ENCODE measurements at places on chromosomes 12 and 14.

DNA sequence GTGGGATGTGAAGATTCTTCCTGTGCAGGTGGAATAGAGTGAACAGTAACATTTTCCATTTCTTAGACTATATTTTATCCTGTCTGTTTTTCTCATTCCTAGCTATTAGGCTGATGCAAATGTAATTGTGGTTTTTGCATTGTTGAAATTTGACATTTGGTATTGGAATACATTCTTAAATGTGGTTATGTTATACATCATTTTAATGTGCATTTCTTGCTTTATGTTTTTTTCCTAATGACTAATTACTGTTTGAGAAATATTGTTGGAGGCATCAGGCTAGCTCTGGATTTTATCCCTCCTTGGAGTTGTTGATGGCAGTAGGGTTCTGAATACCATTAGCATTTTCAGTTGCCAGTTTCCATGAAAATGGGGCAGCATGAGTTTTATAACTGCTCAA, 75.9 kb upstream of the GNG2 start:
- no peaks in the 10 kb centered on the region for H3K27me3 ChIP-seq
- no peak for DNase-seq
- H3K4me1 ChIP-seq, result peaks cover 10% of the 10 kb centered on the region
- H3K27ac ChIP-seq, result no peak overlapping the region
- H3K36me3 ChIP-seq, result no peaks in the 10 kb centered on the region

- no peak for DNase-seq
- H3K4me1 ChIP-seq, result no peaks in the 10 kb centered on the region
- no peak overlapping the region for H3K4me3 ChIP-seq
- H3K36me3 ChIP-seq, result no peaks in the 10 kb centered on the region
- H3K27me3 ChIP-seq, result no peaks in the 10 kb centered on the region
- H3K27ac ChIP-seq, result no peak overlapping the region
These were observed 111.6 kb upstream of the NOS1 start for GRCh38 chr12:117472983-117473382.

DNA sequence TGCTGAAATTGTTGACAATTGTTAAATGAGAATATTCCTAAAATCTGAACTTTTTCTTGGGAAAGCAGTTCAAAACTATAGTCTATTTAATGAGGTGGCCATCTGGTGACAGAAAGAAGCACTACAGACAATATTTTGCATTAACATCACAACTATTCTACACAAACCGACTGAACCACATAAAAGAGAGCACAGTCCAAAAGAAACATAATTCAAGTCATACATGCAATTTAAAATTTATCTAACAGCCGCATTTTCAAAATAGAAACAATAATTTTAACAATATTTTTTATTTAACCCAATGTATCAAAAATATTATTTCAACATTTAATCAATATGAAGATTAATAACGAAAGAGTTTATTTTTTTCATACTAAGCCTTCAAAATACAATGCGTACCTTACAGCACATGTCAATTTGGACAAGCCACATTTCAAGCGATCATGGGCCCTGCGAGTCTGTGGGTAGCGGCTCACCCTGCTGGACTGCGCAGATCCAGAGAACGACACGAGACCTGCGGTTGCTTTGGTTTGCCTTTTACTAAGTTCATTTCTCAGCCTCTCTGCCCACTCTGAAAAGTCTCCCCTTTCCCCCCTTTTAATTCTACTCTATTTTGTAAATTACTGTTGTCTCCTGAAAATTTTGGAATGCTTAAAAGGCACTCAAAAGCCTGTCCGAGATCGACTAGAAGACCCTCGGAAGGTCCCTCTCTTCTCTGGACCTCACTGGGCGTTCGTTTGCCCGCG, 947 bp upstream of the LRRC9 start:
- peaks cover 6% of the 10 kb centered on the region for H3K4me1 ChIP-seq
- H3K27ac ChIP-seq, result no peak overlapping the region
- H3K36me3 ChIP-seq, result no peaks in the 10 kb centered on the region
- DNase-seq, result no peak
- H3K27me3 ChIP-seq, result peaks cover 15% of the 10 kb centered on the region

DNA sequence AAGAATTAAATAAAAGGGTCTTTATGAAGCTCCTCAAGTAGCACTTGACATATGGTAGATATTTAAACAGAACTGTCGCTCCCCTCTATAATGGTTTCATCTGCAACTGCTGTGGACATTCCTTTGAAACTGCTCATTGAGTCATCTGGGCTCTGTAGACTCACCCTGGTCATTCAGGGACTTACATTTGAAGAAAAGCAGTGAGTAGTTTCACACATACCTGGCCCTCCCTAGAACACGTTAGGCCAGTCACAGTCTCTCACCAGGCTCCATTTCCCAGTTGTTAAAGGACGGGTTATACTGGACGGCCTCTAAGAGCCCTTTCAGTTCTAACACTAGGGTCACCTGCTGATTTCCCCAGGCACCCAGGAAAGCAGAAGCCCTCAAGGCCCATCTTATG, 217.0 kb downstream of the BCL11B start:
- peaks cover 21% of the 10 kb centered on the region for H3K4me1 ChIP-seq
- no peak for DNase-seq
- no peak overlapping the region for H3K27ac ChIP-seq

DNA sequence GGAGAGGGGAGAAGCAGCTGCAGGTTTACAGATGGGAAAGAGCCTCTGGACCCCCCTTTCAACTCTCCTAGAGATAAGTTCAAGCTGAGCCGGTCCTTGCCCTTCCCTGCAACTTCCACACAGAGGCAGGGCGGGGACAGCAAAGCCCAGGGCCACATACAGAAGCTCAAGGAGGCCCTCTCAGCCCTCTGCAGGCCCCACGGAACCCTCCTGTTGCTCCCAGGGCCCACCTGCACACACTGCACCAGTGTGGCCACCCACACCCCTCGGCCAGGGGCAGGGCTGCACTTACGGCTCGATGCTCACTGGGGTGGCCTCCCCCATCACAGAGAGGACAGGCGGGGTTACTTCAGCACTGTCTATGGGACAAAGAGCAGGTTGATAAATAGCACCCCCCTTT, 13.0 kb upstream of the PNMA1 start:
- peaks cover 74% of the 10 kb centered on the region for H3K36me3 ChIP-seq
- H3K4me1 ChIP-seq, result peaks cover 9% of the 10 kb centered on the region
- no peak for DNase-seq
- no peak overlapping the region for H3K27ac ChIP-seq

DNA sequence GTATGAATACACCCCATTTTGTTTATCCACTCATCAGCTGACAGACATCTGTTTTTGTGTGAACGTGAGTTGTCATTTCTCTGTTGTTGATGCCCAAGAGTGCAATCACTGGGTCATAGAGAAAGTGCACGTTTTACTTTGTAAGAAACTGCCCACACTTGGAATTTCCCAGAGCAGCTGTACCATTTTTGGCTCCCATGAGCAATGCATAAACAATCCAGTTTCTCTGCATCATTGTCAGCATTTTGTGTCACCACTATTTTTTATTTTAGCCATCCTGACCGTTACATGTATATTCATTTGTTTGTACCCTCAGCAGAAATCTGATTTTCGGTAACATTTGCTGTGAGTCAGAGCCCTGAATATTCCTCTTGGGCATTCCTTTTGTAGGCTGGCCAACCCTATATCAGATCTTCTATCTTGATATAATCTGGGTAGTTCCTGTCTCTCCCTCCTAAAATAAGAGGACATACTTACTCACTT, 62.7 kb downstream of the RBM19 start:
- H3K36me3 ChIP-seq, result peaks cover 7% of the 10 kb centered on the region
- H3K27ac ChIP-seq, result no peak overlapping the region
- H3K4me3 ChIP-seq, result no peak overlapping the region

- DNase-seq, result no peak
- no peak overlapping the region for H3K27ac ChIP-seq
- peak overlapping the region; percentile 44 for H3K4me3 ChIP-seq
- H3K27me3 ChIP-seq, result no peaks in the 10 kb centered on the region
- H3K36me3 ChIP-seq, result no peaks in the 10 kb centered on the region
- H3K4me1 ChIP-seq, result peaks cover 25% of the 10 kb centered on the region
These were observed 18.8 kb upstream of the NR4A1 start for GRCh38 chr12:52032446-52032803.

DNA sequence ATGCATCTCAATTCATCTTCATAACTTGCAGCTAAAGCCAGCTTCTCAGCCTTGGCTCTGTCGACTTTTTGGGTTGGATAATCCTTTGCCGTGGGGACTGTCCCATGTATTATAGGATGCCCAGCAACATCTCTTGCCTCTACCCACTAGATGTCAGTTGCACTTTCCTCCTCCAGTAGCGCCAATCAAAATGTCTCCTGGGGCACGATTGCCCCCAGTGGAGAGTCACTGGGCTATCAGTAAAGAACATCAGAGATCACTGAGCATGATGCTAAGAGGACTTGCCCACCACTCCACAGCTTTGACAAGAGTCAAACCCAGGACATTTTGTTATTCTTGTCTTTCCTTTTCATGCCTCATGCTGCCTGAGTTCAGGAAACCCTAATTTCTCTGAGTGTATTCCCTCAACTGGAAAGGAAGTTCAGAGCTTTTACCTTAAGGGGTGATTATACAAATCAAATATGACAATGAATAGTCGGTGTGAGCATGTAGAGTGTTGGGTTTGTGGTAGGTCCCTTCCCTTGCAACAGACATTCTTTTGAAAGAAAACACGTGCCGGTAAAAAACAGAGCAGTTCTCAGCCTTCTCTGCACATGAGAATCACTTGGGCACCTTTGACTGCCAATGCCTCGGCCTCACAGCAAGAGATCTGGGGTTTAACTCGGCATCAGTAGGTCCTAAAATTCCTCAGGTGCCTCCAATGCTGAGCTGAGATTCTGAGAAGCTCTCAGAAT, 980.6 kb downstream of the VRK1 start:
- no peaks in the 10 kb centered on the region for H3K27me3 ChIP-seq
- DNase-seq, result no peak
- H3K27ac ChIP-seq, result no peak overlapping the region
- H3K4me1 ChIP-seq, result peaks cover 8% of the 10 kb centered on the region

DNA sequence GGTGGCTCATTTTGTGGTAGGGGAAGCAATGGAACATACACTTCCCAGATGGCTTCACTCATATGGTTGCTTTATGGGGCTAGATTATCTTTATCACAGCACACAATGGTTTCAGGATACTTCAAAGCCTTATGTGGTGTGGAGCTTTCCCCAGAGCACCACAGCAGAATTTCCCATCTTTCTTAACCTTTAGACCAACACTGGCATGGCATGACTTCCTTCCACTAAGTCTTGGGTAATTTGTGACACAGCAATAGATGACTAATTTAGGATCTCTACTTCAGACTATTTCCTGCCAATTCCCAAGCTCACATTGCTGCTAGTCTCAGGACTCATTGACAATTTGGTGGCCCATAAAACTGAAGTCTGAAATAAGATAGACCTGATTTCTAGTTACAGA, 36.9 kb upstream of the DCN start:
- DNase-seq, result no peak
- no peaks in the 10 kb centered on the region for H3K27me3 ChIP-seq
- H3K27ac ChIP-seq, result no peak overlapping the region
- no peaks in the 10 kb centered on the region for H3K4me1 ChIP-seq

- H3K4me3 ChIP-seq, result no peak overlapping the region
- H3K4me1 ChIP-seq, result no peaks in the 10 kb centered on the region
- no peak overlapping the region for H3K27ac ChIP-seq
- H3K36me3 ChIP-seq, result no peaks in the 10 kb centered on the region
These were observed 59.3 kb downstream of the DNAI7 start for GRCh38 chr12:25135531-25136154.

GRCh38 chr12:115212356-115212755, 528.4 kb upstream of the TBX3 start:
- no peak overlapping the region for H3K27ac ChIP-seq
- H3K4me3 ChIP-seq, result no peak overlapping the region
- no peaks in the 10 kb centered on the region for H3K36me3 ChIP-seq
- H3K4me1 ChIP-seq, result no peaks in the 10 kb centered on the region

GRCh38 chr12:49909826-49910225, 6.1 kb upstream of the FAIM2 start:
- no peaks in the 10 kb centered on the region for H3K27me3 ChIP-seq
- no peaks in the 10 kb centered on the region for H3K4me1 ChIP-seq
- no peaks in the 10 kb centered on the region for H3K36me3 ChIP-seq
- H3K27ac ChIP-seq, result no peak overlapping the region

GRCh38 chr12:26122061-26122680, 2.7 kb downstream of the BHLHE41 start:
- no peak for DNase-seq
- H3K4me3 ChIP-seq, result no peak overlapping the region
- H3K4me1 ChIP-seq, result peaks cover 27% of the 10 kb centered on the region
- H3K27ac ChIP-seq, result no peak overlapping the region
- H3K36me3 ChIP-seq, result no peaks in the 10 kb centered on the region

DNA sequence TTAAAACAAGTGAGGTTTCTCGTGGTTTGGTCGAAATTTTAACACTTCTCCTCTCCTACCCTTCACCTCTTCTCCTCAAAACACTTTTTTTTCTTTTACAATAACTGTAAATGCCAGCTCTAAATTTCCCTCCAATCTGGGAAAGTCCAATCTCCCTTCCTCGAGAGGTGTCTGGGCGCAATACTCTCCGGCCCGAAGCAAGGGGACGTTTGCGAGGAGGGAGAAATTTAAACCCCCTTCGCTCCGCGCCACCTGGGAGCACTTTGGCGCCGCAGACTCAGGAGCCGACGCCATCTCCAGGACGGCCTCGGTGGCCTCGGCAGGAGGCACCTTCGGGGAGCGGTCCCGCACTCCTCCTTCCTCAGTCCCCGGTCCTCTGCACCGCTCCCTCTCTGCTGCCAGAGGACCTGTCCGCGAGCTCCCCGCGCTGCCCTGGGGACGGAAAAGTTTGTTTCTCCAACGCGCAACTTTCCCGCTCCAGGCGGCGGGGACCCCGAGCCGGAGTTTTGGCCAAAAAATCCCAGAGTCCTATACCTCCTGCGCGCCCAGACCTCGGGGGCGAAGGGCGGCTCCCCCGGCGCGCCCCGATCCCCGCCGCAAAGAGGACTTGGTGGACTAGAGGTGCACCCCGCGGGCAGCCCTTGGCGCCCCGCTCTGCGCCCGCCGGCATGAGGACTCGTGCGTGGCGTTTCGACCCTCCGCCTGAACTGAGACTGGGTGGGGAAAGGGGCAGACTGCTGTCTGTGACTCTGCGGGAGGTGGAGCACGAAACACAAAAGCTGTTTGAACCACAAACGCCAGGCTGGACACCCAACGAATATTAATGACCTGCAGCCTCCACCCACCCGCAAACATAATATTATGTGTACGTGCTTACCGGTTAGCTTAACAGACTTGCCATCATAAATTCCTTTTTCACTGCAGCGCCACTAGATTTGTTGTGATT, 95.2 kb upstream of the HMGA2 start:
- H3K27ac ChIP-seq, result no peak overlapping the region
- no peak for DNase-seq
- H3K36me3 ChIP-seq, result no peaks in the 10 kb centered on the region
- peaks cover 15% of the 10 kb centered on the region for H3K27me3 ChIP-seq

DNA sequence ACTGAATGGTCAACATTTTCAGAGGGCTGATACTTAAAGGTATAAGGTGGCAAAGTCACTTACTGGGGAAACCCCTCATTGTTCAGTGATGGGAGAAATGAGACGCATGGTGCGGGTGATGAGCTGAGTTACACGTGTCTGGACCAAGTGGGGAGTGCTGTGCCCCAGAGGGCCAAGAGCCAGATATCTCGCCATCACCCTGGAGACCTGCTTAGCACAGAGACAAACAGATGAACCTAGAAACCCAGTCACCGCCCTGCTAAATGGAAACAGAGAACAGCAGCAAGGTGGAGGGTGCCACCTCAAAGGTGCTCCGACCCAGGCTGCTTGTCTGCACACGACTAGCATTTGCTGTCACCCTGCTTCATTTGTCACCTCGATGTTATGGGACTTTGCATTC, 92.4 kb downstream of the RBM19 start:
- H3K27ac ChIP-seq, result no peak overlapping the region
- no peaks in the 10 kb centered on the region for H3K27me3 ChIP-seq
- H3K36me3 ChIP-seq, result no peaks in the 10 kb centered on the region
- H3K4me1 ChIP-seq, result no peaks in the 10 kb centered on the region

- H3K4me3 ChIP-seq, result no peak overlapping the region
- no peaks in the 10 kb centered on the region for H3K27me3 ChIP-seq
- no peaks in the 10 kb centered on the region for H3K4me1 ChIP-seq
- H3K36me3 ChIP-seq, result no peaks in the 10 kb centered on the region
- H3K27ac ChIP-seq, result no peak overlapping the region
These were observed 347.2 kb upstream of the DCN start for GRCh38 chr12:91529829-91530228.
